ENCODE measurements at places on chromosomes 16 and 17.
A peak's percentile ranks its signal among the peaks of the same experiment; 100 is the strongest.

- DNase-seq = no peak
Observed at GRCh38 chr16:85563515-85564276, 49.4 kb upstream of the GSE1 start.

- no peak for DNase-seq
Observed at GRCh38 chr16:20740007-20740883, 1.4 kb downstream of the THUMPD1 start.

DNA sequence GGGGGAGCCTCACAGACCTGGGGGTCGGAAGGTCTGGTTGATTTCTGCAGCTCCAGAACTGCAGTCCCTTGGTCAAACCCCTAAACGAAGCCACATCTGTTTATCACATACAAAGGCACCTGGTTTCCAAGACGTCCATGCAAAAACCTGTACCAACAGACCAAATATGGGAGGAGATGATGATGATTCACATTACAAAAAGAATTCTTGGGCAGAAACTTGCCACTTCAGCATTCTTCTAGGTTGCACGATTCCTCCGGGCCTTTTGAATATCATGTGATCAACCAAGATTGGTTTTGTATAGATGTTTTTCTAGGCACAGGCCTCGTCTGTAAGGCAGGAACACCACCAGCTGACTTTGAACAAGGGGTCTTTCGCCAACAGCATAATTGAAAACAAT lies 466.3 kb downstream of the SOX9 start:
- DNase-seq = no peak

DNA sequence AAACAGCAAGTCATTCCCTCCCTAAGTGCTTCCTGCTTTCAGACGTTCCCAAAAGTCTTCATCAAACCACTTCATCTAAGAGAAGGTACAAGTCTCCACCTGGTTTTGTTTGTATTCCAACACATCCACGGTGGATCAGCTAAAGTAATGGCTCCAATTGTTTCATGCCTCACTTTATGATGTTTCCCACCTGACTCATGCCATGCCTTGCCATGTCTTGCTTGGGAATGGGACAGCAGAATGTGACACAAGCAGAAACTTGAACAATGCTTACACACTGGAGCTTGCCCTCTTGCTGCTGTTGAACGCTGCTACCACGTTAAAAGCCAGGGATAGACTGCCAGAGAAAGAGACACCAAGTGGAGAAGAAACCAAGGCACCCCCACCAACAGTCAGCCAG lies 43.8 kb downstream of the MYH10 start:
- DNase-seq = no peak

GRCh38 chr17:75487351-75488070 lies 27.8 kb downstream of the CASKIN2 start:
- no peak for DNase-seq

DNA sequence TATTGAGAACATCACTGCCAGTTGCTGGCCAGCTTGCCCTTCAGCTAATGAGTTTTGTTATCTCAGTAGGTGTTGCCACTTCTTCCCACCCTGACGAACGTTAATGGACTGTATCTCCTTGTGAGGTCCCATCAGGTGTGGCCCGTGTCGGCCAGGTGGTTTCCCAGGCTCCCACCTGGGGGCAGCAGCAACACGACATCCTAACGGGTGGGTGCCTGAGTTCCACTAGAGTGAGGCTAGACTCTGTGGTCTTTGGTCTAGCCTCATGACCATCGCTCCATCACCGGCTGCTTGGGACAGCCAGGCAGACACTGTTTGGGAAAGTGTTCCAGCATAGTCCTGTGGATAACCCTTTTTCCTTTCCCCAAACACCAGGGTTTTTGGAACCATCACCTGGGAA lies 45.6 kb upstream of the LCMT1 start:
- DNase-seq = peak; percentile 65

DNA sequence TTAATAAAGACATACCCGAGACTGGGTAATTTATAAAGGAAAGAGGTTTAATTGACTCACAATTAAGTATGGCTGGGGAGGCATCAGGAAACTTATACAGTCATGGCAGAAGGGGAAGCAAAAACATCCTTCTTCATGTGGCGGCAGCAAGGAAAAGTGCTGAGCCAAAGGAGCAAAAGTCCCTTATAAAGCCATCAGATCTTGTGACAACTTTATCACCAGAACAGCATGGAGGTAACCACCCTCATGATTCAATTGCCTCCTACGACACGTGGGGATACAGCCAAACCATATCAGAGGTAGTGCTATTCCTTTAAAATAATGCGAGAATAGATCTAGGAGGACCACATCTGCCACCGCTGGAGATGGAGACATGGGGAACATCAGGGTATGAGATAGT lies 9.0 kb downstream of the C16orf54 start:
- no peak for DNase-seq

- DNase-seq = no peak
Observed at GRCh38 chr16:11547118-11547916, 39.4 kb downstream of the LITAF start.

- no peak for DNase-seq
Observed at GRCh38 chr16:3607161-3607560, 4.2 kb downstream of the SLX4 start.

DNA sequence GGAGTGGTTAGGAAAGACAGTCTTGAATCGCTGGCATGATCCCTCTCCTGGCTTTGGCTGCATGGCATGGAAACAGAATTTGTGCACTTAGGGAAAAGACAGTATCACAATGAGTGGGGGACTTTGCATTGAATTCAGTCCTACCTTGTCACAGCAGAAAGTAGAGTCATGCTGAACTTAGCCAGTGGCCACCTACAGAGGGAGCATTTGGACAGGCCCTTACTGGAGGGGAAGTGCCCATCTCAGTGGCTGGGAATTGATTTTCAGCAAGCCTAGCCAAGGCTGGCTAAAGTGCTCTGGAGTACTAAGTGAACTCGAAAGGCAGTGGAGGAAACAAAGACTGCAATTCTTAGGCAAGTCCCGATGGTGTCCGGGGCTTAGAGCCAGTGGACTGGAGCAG lies 364.3 kb upstream of the TOM1L1 start:
- DNase-seq = no peak

DNA sequence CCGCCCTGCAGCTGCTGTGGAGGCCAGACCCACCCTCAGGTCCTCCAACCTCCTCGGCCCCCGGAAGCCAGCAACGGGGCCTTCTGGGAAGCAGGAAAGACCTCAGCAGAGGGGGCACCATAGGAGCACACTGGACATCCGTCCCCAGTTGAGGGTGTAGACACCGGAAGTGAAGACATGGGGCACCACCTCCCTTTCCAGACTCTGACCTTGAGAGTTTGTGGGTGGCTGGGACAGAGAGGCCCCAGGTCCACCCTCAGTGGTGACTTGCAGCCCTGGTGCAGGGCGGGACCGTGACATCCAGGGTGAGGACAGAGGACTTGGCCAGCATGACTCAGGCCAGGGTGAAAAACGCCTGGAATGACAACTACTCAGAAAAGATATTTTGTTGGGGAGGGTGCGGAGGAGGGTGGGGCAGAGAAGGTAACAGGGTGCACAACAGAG lies 19.9 kb downstream of the CEP295NL start:
- no peak for DNase-seq

DNA sequence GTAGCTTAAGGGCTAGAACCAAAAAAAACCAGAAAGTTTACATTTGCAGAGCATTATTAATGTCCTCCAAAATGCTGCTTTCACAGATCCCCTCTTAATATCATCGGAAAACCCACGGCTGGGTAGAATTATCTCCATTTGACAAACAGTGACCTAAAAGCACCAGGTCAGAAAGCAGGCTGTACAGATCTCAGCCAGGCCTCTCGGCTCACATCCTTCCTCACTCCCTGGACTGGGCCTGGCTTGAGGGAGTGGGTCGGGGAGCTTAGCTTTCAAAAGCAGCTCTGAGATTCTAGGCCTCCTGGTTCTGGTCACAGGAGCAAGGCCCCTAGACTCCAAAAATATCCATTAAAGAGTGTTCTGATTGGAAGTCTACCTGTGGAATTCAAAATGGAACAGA lies 9.1 kb upstream of the SLC12A3 start:
- DNase-seq = no peak

GRCh38 chr16:79264237-79265109 lies 336.1 kb downstream of the MAF start:
- DNase-seq = no peak

GRCh38 chr17:74569020-74570003 lies 2.0 kb upstream of the CD300H start:
- peak; percentile 76 for DNase-seq

DNA sequence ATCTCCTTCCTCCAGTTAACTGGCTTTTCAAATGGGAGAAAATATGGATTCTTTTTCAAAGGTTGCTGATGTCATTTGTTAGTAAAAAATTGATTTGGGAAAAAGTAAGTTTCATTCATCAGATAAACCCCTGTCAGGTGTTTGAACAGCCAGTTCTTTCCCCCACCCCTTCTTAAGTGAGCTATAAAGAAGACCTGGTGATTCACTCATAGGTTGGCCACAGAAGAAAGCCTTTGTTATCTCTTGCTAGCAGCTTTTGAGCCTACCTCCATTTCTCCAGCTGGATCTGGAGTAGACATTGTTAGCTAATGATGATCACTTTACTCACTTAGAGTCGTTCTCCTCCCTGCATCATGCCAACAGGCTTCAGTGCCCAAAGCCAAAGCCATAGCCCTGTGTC lies 63.0 kb downstream of the NLK start:
- no peak for DNase-seq

DNA sequence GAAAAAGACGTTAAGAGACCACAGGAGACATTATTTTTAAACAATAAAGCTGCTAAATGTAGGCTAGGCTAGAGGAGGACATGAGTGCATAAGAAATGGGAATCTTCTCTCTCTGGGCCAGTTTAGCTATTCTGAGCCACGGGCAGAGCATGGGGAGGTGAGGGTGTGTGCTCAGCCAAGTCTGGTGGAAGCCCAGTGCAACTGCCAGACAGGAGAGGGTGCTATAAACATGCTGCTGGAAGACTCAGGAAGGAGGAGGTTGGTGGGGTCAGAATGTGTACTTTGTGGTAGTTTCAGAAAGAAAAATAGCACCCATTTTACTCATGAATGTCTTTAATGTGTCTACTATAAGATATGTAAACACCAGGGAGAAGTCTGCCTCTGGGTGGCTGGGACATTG lies 5.9 kb upstream of the SDK2 start:
- DNase-seq = peak; percentile 56

DNA sequence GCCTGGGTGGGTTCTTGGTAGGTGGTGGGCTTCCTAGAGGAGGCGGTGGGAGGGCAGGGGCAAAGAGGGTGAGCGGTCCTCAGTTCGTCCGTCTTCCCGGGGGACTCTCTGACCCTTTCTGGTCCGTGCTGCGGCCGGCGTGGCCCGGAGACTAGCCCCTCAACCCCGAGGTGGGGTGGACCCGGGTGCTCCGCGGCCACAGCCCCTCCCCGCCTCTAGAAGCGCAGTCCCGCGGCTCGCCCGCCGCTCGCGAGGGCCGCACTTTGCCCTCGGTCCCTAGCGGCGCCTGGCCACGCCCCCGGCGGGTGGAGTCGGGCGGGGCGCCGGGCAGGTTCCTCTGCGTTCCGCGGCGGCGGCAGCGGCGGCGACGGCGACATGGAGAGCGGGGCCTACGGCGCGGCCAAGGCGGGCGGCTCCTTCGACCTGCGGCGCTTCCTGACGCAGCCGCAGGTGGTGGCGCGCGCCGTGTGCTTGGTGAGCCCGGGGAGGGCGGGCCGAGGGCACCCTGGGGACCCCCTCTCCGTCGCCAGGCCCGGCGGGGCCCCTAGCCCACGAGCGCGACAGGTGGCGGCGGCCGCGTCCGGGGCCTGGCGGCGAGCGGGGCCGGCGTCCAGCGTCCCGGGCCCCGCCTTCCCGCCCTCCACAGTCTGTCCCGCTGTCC lies at the start of gene SYNGR2:
Gene SYNGR2, plus strand, starts transcription at position 340 of the 661 bp plus-strand sequence. Its CDS starts 36 bp downstream, at position 376.
- peak; percentile 84 for DNase-seq

- DNase-seq = peak; percentile 6
Observed at GRCh38 chr16:14240219-14240843, 169.2 kb downstream of the MRTFB start.

DNA sequence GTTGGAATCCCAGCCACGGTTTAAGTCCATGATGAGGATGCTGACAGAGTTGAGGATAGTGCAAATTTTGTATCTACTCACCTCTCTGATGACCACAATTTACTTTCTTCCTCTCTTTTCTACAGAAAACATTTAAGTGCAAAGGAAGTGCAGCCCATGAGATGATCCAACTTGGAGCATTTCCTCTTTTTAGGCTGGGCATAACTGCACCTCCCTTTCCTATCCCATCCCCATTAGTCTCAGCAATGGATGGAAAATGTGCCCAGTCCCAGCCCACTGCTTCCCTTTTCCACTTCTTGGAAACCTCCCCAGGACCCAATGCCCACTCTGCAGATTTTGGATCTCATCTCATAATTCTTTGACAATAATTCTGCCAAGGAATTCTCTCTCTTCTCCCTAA lies 16.6 kb upstream of the CCL8 start:
- DNase-seq = no peak

GRCh38 chr17:81381632-81382577 lies 13.4 kb upstream of the BAHCC1 start:
- no peak for DNase-seq

DNA sequence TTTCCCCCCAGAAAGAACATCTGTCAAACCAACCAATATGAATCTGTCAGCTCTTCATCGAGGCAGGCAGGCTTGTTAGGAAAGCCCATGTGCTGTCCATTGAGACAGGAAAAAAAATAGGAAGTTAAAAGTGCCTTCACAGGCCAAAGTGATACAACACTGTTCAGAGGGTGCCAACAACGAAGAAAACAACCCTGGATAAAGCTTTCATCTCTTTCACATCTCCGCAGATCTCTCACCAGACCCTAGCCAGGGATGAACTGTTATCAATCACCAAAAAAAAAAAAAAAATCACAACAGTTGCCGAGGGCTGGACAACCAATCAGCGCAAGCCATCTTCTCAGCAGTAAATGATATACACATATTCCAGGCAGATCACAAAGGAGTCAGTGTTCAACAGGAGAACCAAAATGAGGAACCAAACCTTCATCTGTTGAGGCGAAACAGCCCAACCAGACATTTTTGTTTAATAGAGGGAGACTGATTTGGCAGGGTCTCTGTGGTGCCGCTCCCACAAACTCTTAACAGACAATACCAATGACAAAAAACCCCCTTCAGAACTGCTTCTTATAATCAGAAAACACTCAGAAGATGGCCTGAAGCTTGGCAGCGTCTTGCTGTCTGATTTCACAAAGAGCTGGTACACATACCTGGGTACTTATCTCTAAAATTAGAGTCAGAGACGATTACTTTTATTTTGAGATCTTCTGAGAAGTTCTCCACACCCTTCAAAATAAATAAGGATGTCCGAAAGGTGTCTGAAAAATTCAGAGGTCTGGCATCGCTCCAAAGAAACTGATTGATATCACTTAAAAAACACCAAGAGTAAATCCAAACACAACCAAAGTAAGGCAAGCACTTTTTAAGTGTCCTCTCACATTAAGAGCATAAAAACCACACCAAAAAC lies 1.8 kb downstream of the MAP3K14 start:
- DNase-seq = no peak
